ENCODE measurements at places on chromosomes 5 and 9.

- no peak for DNase-seq
These were observed 41.3 kb upstream of the SMU1 start for GRCh38 chr9:33117796-33118195.

GRCh38 chr5:106956886-106957285 lies 713.9 kb downstream of the EFNA5 start:
- no peak for DNase-seq

DNA sequence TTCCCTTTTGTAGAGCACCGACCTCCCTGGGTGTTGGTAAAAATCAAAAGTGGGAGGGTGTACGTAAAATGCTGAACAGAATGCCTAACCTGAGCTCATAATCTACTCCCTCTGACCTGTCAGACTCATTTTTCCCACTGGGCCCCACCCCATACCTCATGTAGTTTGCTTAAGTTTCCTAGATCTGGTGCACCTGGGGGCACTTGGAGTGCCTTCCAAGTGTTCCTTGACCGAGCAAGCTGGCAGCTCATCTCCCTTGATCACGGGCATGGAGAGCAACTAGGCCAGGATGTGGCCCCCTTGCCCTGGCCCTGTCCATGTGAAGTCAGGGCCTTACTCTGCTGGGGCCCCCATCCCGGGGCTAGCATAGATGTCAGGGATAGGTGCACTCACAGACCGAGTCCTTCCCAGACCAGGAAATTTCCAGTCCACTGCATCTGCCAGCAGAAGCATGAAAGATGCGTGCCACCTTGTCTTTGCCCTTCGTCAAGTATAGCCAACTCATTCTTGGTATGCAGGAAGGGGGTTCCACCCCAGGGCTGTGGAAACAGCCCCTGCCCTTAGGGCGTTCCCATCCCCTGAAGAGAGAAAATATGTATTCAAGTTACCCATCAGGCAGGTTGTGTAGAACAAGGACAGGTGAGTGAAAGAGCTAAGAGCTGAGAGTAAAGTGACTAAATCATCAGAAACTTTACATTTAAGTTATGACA lies 41.9 kb downstream of the SLC22A5 start:
- no peak for DNase-seq

DNA sequence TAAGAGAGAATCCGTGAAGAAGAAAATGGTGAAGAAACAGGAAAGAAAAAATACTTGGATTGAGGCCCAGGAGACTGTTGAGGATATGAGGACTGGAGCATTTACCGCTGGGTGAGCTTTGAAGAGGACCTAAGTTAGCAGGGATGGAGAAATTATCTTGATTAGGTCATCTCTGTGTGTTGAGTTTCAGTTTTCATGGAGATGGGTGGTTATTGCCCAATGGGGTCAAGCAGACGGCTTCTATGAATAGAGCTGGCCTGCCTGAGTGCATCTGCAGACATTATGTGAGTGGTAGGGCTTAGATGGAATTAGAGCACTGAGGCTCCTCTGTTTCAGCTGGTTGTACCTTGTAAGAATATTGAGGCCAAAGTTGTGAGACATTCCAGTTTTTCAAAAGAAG lies 245.4 kb upstream of the FBXL7 start:
- no peak for DNase-seq

GRCh38 chr5:57780306-57780960 lies 297.8 kb upstream of the ACTBL2 start:
- DNase-seq: no peak

GRCh38 chr5:151547364-151547763 lies 43.8 kb downstream of the FAT2 start:
- DNase-seq: no peak

GRCh38 chr9:92170848-92171247 lies 55.6 kb upstream of the SPTLC1 start:
- peak; percentile 0 for DNase-seq

GRCh38 chr9:127308652-127309434 lies 44.3 kb downstream of the GARNL3 start:
- no peak for DNase-seq

DNA sequence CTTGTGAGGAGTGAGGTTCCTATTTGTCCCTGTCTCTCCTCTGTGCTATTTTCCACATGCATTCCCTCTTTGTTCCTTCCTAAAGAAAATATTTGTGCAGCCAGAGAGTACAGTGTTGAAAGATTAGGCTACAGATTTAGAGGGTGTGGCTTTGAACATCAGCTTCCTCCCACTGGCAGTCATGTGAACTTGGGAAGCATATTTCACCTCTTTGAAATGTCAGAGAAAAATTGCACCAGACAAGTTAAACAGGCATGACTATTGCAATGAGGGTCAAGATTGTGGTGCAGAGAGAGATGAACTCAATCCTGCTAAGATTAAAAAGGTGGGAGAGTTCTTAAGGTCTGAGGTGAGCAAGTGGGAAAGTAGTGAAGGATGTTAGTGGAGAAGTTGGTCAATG lies 641.0 kb downstream of the DNAH5 start:
- no peak for DNase-seq

DNA sequence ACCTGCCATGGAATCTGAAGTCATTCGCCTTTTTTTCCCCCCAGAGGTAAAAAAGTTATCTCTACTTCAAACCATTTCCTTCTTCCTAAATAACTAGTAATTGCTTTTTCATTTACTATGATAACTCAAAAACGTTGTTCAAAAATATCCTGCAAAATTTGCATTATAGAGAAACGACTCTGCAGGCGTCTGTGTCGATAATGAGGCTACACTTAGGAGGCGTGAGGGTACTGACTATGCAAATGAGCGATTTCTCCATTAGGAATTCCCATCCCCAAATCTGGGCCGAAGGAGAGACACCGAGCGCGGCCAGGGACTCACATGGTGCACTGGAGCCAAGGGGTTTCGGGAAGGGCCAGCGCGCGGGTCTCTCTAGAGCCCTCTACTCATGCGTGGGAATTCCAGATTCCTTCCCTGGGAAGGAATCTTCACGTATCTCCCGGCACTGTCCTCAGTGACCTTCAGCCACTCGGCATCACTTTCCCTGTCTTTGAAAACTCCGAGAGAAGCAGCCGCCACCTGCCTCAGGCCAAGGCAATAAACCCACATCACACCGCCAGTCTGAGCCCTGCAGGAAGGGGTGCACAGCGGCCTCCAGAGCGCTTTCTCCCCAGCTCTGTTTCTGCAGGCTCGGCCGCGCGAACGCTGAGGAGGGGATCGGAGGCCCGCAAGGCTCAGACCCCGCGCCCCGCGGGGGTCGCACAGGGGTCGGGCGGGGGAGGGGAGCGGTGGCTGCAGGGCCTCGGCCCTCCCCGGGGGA lies 718 bp upstream of the DENND4C start:
- DNase-seq: peak; percentile 60

GRCh38 chr5:96765043-96765442 lies 42.7 kb downstream of the ERAP1 start:
- no peak for DNase-seq
